Urinary bladder (tissue), 4 donors: ENCODE measurements at places on chromosomes 5 and 9. TPM values are rescaled to one million over a fixed set of nuclear protein-coding genes. Genes with fewer than 3 reads are reported as not detected.
A peak's percentile ranks its signal among the peaks of the same experiment; 100 is the strongest.

BAAT gene
- 0.06 TPM for polyA plus RNA-seq

SPOUT1 gene
- 22.4 TPM for polyA plus RNA-seq

TAL2 gene
- not detected for polyA plus RNA-seq

GPSM1 gene
- polyA plus RNA-seq: 13.5 TPM

ADRB2 gene
- polyA plus RNA-seq: 1.6 TPM

PCDHGB3 gene
- polyA plus RNA-seq: 1.4 TPM

HCN1 gene
- polyA plus RNA-seq: 0.04 TPM

SPATA31D4 gene
- not detected for polyA plus RNA-seq

UBTD2 gene
- polyA plus RNA-seq: 15.5 TPM

DNA sequence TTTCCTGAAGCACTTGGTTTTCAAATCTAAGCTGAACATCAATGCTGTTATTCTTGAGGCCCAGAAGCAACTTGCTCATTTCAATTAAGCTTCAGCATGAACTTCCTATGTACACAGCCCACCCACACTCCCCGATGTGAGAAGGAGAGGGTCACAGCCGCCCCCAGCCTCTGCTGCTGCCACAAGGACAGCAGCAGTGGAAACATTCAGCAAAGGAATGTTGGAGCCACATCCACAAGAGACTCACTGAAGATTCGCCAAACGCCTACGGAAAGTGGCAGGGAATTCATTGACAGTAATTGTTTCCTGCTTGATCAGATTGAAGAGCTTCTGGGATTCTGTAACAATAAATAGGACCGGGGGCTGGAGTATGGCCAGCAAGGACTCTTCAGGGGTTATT is 2.9 kb downstream of the TGFBI start:
- no peak for DNase-seq

DNA sequence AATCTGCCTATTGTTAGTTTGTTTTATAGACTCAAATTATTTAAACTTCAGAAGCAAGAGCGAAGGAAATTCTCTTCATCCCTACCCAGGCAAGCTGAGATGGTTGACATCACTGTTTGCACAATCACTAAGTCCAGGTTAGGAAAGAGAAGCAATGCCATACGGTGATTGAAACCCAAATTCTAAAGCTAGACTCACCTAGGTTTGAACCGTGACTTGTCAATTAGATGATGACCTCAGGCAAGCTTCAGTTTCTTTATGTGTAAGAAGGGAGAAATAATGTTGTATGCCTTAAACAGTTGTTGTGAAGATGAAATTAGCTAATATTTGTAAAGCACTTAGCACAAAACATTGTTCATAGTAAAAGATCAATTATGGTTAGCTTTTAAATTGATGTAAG is 96.5 kb upstream of the ANKRD55 start:
- no peak for DNase-seq

DNA sequence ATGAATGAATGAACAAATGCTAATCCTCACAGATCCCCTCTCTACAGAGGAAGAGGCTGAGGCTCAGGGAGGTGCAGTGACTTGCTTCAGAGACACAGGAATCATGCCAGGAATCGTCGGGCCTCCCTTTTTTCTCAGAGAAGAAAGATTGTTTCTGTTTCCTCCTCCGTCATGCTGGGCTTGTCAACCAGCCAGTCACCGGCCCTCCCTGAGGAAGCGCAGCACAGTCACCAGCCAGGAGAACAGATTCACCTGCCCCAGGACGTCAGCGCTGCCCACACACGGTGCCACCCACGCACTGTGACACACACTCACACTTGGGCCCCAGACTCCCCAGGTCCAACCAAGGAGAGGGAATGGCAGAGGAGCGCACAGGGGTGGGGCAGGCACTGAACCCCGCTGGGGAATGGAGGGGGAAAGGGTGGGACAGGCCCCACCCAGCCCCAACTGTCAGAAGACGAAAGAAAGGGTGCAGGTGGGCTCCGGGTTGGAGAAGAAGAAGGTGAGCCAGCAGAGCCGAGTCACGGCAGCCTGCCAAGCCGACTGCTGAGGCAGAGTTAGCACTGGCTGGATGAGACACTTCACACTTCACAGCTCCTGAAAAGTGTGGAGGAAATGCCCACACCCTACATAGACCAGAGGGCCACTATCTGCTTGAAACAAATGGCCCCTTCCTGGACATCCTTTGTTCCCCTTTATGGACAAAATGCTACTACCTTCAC is 13.8 kb upstream of the ERGIC1 start:
- no peak for DNase-seq

DNA sequence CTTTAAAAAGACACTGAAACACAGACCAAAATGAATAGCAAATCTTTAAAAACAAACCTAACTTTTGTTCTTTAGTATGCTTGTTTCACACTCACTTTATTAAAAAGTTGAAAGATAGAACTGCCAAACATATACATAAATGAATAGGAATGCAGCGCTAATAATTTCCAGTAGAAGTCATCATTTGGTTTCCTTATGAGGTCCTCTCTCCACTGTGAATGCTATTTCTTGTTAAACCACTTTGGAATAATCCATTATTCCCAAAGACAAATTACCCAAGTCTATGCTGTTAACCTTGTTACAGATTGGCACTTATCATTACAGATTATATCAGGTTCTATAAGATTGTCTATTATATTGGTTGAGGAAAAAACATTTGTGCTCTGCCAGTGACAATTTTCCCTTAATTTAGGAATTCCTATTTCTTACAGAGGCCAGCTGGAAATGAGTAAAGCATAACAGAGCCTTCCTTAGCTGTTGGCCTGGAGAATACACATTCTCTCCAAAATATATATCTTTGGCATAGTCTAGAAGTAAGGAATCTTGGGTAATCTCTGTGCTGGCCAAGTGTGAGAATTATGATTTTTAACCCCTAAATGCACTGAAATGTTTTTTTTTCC is 29.3 kb upstream of the MINAR2 start:
- peak; percentile 62 for DNase-seq

GRCh38 chr5:137240285-137240684 is 258.8 kb downstream of the SPOCK1 start:
- DNase-seq: no peak

DNA sequence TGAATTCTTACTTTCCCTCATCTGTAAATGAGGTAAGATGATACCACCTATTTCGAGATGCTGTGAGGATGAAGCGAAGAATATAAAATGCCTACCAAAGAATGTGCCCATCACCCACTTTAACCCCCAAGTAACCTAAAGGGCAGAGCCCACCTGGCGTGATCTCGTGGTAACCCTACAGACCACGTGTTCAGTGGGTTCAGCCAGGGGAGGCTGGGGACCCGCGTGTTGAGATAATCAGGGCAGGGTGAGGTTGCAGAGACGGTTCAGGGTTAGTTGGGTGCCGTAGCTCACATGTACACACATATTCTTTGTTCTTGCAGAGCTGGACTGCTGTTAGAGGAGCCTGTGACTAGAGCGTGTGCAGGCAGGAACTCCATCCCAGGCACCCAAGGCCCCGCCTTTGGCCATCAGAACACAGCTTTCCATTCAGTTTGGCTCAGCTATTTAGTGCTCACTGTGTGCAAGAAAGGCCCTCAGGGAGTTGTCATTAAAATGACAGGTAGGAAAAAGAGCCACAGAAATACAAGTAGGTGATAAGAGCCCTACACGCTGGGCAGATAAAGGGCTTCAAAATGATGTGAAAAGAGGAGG is 56.5 kb upstream of the HAND1 start:
- no peak for DNase-seq

- no peak for DNase-seq
These were observed 12.0 kb downstream of the ZNF622 start for GRCh38 chr5:16453609-16454008.

DNA sequence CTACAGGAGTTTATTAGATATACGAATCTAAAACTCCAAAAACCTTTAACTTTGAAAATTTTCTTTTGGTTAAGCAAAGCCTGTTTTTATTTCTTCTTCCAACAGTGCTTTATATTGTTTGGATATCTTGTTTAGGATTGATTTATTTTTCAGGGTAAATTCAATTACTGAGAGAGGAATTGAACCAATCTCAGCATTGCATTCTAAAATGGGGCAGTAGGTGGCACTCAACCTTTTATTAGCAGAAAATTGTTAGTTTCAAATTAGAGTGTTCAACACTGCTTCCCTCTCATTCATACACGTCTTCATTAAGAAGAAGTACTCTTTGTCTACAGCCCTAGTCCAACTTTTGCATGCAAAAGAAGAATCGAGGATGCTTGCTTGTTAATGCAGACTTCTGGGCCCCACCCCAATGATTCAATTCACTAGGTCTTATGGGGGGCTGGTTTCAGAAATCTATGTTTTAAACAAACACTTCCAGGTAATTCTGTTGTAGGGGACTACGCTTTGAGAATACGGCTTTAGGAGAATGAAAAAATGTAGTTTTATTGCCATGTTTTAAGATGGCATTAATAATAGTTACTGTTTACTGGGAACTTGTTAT is 26.6 kb downstream of the MRPL22 start:
- no peak for DNase-seq

GRCh38 chr5:39774605-39775004 is 349.8 kb upstream of the DAB2 start:
- no peak for DNase-seq

DNA sequence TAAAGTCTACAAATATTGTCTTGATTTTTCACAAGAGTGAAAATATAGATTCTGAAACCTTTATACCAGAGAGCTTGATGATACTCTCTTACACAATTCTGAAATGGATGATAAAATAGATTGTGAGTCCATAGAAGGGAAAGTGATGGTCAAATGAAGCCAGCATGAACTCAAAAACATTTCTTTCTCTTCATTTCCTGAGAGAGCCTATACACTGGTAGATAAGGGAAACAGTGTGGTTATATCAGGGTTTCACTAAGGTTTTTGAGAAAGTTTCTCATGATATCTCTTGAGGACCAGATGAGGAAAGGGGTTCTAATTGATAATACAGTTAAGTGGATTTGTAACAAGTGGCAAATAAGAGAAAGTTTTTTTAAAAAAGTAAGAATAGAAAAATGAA is 254.1 kb downstream of the PJA2 start:
- no peak for DNase-seq

GRCh38 chr5:38686658-38687057 is 130.2 kb upstream of the LIFR start:
- no peak for DNase-seq

DNA sequence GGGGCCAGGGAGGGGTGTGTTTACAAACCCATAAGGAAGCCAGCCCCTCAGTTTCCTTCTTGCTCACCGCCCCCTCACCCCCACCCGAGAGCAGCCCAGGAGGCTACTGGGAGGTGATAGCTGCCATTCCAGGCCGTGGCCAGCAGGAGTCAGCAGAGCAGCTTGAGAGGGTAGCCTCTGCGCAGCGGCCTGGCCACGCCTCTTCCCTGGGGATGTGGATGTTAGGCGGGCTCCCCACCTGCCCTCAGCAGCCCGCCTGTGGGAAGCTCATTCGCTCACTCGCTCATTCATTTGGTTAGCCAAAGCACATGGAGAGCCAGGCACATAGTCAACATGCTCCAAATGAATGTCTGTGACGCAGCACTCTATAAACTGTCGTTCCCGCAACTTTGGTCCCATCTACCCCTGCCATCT is 6.1 kb upstream of the DPM2 start:
- DNase-seq: no peak

GRCh38 chr9:32955655-32956478 is 45.6 kb downstream of the APTX start:
- DNase-seq: no peak

GRCh38 chr5:180097163-180097894 is 25.8 kb upstream of the RNF130 start:
- DNase-seq: no peak

DNA sequence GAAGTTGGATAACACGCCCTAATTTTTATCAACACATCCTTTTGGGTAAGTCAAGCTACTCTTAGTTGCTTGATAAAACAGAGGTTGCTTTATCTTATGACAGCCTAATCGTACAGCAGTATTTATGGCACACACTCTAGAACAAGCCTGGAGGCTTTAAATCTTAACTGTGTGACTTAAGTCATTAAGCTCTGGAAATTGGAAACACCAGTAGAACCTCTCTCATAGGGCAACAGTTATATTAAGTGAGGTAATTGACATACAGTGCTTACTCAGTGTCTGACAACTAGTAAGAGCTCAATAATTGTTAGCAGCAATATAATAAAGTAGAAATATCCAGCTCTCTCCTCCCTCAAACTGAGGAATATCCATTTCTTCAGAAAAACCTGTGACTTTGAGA is 808.9 kb upstream of the WWC1 start:
- no peak for DNase-seq

DNA sequence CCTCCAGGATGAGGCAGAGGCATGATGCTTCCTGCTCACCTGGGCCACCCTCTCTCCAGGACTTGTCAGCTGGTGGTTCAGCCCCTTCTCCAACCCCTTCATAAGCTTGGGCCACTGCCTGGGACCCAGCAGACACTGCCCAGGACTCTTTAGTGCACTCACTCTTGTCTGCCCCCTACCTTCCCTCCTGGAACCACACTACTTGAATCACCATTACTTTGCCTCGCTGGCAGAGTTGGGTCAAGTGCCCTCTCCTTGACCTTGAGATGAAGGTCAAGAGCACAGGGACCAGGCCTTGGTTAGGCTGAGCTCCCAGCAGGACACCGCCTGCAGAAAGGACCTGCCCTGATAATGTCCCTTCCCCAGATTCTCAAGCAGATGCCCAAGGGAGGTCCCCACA is 8.5 kb upstream of the ENDOG start:
- no peak for DNase-seq

GRCh38 chr5:204966-205670 is 12.8 kb downstream of the CCDC127 start:
- no peak for DNase-seq

GRCh38 chr5:14386884-14387624 is 194.5 kb upstream of the OTULINL start:
- DNase-seq: no peak

- DNase-seq: no peak
These were observed 15.5 kb upstream of the CCNJL start for GRCh38 chr5:160327818-160328217.

DNA sequence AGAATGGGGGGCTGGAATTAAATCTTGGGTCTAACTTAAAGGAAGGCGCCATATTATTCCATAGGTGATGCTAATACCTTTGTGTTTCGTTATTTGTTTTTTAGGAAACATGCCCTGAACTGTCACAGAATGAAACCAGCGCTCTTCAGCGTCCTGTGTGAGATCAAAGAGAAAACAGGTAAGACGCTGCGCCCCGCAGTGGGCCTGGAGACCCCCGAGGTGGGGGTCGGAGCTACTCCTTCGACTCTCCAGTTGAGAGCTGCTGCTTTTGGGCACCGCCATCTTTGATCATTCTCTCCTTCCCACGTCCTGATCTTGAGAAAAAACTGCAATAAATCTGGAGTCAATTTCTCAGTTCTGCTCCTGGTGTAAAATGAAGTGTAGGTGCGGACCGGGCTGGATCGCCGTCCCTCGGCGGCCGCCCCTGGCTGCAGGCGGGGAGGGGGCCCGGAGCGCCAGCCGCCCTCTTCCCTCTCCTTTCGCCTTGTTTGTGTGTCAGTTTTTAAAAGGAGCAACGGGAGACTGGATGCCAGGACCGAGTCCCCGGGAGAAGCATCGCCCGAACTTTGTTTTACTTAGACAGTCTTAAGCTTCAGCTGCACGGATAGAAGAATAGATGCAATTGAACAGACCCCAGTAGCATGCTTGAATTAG is 1.4 kb downstream of the PBX3 start:
- no peak for DNase-seq

DNA sequence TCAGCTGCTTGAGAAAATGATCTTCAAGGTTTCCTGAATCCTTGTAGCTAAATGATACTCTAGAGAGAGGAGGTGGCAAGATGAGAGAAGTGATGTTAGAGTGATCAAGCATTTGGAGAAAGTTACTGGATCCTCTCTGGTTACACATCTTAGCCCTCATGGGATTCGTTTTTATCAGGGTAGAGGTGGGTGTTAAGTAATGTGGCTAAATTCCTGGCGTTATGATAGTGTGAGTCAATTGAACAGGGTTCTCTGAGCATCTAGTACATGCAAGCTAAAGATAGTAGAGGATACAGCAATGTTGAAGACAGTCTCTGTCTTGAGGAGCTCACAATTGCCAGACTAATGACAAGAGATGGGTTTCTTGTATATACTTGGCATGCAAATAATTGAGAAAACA is 123.7 kb downstream of the PSD2 start:
- DNase-seq: no peak
